ENCODE measurements at places on chromosomes 2 and 18. TPM values are rescaled to one million over a fixed set of nuclear protein-coding genes. Genes with fewer than 3 reads are reported as not detected.

SCN3A gene
- total RNA-seq: not detected

C2orf66 gene
- total RNA-seq: not detected

GRCh38 chr2:53985646-53986045 lies 14.9 kb upstream of the PSME4 start:
- DNase-seq: no peak

GRCh38 chr2:152497481-152498052 lies 162.6 kb downstream of the FMNL2 start:
- no peak for DNase-seq

GRCh38 chr2:115161081-115161770 lies 718.8 kb downstream of the DPP10 start:
- DNase-seq: no peak

- no peak for DNase-seq
Observed at GRCh38 chr2:24512404-24512803, 21.4 kb downstream of the NCOA1 start.

DNA sequence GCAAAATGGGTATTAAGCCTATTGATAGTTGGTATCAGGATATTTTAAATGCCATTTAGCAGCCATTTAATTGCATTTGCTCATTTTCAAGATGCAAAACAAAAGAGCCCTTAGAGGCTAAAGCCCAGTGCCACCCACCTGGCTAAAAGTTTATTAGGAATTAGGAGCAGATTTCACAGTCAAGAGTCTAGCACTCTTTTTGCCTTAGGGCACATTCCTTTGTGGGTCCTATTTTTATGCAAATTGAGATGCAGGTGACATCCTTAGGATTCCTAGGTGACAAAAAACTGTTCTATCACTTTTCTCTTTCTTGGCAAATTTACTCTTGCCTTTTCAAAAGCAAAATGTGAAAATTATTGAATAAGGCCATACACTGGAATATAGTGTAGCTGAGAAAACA lies 42.0 kb downstream of the CTNNA2 start:
- no peak for DNase-seq

GRCh38 chr2:66498289-66498975 lies 63.5 kb downstream of the MEIS1 start:
- no peak for DNase-seq

DNA sequence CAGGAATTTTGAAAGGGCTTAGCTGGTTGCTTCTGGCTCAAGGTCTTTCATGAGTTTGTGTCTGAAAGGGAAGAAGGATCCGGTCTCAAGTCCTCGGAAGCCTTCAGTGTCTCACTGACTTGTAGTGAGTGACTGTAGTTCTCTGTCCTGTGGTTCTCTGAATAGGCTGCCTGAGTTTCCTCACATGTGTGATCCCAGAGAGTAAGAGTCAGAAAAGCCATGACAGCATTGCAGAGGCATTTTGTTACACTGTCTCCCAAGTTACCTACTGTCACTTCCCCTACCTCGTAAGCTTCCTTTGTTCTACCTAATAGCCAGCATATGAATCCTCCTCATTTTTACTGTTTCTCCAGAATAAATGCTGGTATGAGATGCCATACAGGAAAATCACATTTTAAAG lies 709.1 kb upstream of the CHAC2 start:
- DNase-seq: peak; percentile 32

DNA sequence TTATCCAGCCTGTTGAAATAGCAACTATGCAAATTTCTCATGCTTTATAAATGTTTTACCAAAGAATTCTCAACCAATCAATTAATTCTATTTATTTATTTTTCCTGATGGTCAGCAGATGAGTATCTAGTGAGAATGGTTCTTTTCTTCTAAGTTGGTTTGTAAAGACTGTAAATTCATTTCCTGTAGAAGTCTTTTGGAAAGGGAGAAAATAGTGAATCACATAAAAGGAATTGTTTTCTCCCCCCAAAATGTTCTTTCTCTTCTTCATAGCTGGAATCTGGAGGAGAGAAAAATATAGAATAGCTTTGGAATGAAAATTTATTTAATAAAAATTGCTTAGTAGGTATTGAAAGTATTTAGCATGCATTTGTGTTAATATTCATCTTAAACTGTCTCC lies 836.1 kb upstream of the ZEB2 start:
- DNase-seq: no peak

AKAIN1 gene
- total RNA-seq: not detected

MYO3B gene
- total RNA-seq: not detected

DNA sequence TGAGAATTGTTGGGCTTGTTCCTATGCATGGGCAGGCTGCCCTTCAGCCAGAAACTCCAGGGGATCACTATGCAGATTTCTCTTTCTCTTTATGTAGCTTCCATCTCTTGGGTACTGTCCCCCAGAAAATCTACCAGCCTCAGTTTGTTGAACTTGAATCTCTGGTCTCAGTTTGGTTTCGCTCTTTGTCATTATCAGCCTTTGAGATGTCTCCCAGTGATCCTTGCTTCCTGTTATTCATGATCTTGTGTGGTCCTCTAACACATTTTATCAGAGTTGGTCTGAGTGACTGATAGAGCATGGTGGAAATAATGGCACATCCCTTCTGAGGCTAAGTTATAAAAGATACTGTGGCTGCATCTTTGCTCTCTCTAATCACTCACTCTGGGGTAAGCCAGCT lies 7.8 kb downstream of the TMEM87B start:
- DNase-seq: no peak

Data from HFFc6 (cell line).